ENCODE measurements at places on chromosomes 4 and X.

DNA sequence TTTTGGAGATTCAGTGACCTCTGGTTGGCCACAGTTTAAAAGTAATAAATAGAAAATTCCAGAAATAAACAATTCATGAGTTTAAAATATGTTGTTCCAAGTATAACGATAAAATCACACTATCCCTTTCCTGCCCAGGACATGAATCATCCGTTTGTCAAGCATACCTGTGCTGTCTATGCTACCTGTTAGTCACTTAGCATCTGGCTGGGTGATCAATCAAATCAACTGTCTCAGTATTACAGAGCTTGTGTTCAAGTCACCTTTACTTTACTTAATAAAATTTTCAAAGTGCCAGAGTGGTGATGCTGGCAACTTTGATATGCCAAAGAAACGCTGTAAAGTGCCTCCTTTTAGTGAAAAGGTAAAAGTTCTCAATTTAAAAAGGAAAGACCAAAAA lies 979.5 kb upstream of the NDST4 start:
- DNase-seq, result no peak

GRCh38 chrX:115029869-115030570 lies 12.6 kb upstream of the IL13RA2 start:
- peak; percentile 61 for DNase-seq

DNA sequence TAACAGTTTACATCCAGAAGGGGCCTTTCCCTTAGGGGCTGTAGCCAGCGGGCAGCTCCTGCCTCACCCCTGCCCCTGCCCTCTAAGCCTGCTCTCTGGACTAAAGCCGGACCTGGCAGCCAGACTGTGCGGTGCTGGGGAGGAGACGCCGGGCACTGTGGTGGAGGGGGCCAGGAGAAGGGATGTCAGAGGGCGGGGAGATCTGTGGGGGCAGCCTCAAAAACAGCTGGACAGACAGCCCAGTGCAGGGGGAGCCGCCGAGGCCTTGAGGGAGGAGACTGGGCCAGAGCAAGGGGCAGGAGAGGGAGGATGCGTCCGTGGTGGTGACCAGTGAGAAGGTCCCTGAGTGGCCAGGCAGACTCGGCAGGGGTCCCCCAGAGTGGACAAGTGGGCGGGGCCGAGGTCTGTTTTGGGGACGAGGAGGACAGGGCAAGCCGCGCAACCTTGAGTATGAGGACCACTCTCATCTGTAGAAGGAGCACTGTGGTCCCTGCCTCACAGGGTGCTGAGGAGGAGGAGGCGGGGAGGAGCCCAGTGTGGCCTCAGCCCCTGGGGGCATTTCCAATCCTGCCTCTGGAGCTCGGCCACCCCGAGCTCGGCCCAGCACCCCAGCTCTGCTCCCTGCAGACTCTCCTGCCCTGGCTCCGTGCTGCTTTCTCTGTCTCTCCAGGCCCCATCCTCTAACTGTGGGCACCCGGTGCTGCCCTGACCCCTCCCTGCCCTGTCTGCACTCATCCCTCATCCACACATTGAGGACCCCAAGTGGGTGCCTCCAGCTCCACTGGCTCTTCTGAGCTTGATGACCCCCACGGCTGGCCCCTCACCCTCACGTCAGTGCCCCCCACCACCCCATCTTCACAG lies 59.2 kb upstream of the NKX1-1 start:
- no peak for DNase-seq

GRCh38 chrX:57313583-57314215 lies 27.2 kb downstream of the FAAH2 start:
- no peak for DNase-seq
